ENCODE measurements at places on chromosomes 1 and 21.

DNA sequence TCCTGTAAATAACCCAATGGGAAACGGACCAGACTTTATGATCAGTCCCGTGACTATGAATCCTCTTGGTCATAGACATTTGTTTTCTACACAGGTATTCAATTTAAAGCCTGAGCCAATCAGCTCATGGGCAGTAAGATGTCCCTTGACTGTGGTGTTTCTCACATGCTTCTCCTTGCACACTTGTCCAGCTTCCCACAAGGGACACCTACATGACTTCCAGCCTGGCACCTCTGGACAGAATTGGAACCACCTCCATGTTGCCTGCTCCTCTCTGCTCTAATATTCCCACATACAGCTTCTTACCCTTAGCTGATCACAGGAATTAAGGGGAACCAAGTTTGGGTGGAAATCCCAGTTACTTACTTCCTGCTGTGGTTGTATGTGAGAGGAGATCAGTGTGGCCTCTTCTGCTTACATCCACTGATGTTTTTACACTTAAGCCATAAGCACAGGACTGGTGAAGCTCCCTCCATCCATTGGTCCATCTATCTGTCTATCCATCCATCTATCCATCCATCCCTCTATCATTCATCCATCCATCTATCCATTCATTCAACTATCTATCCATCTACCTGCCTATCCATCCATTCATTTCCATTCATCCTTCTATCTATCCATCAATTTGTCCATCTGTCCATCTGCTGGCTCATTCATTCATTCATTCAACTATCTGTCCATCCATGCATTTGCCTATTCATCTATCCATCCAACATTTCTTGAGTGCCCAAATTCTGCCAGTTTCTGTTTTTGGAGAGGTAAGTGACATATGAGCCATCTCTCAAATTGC is 16.4 kb downstream of the RUNX1 start:
- DNase-seq, result no peak

DNA sequence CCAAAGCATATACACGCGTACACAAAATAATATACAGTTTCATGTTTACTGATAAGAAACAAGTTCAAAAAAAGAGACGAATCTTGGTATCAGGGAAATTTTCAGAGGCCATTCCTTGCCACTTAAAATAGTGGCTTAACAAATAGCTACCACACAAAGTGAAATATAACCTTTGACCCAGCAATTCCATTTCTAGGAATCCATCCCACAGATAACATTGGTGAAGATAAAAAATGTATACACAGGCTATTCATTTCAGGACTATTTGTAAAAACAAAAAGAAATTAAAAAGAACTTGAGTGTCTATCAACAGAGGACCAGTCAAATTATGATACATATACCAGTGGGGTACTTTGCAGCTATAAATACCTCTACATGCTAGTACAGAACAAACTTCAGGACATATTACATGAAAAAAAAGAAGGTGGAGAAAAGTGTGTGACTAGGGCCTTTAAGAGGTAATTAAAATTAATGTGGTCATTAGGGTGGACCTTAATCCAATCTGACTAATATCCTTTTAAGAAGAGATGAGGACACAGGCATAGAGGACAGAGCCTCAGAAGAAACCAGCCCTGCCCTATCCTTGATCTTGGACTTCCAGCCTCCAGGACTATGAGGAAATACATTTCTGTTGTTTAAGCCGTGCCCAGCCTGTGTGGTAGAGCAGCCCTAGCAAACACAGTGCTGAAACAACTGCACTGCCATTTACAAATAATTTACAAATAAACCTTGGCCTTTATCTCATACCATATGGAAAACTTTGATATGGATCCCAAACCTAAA is 7.8 kb downstream of the UBE2G2 start:
- no peak for DNase-seq

DNA sequence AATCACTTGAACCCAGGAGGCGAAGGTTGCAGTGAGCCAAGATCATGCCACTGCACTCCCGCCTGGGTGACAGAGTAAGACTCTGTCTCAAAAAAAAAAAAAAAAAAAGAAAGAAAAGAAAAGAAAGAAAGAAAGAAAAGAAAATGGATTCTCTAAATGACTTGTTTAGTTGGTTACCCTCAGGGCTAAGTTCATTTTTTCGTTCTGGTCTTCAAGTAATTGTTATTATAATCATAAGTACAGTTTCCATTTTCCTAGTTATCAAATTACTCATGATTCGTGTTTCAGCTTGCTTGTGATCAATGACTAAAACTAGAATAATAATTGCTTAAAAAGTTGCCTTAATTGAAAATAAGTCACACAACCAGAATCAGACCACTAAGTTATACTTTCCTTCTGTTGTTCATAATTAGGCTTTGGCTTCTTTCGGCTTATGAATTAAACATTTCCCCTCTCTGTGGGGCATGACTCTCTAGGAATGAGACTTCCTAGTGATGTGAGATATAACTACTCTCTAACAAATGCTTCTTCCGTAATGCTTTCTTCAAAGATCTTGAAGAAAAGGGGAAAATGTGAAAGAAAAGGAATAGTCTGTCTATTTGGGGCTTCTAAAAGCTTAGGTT is 9.6 kb upstream of the RLF start:
- DNase-seq, result no peak

- DNase-seq, result no peak
Measured at GRCh38 chr1:2468041-2468472, 8.0 kb upstream of the PLCH2 start.

GRCh38 chr1:180175806-180176205 is 21.1 kb downstream of the QSOX1 start:
- DNase-seq, result no peak

- no peak for DNase-seq
Measured at GRCh38 chr1:193412748-193413147, 226.3 kb upstream of the B3GALT2 start.

DNA sequence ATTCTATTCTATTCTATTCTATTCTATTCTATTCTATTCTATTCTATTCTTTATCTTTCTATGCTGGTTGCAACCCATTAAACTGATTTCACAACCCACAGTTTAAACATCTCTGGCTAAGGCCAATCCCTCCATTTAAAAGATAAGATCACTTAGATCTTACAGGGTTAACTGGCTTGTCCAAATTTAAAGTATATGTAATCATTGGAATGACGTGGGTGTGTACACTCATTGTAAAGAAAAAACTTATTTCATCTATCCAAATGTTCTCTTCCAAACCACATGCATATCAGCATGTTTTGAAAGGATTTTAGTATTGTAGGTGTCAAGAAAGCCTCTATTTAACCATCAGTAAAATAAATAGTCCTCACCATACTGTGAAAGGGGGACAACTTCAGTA is 299.6 kb upstream of the RUNX1 start:
- no peak for DNase-seq

All from Peyer's patch (tissue), 4 donors.